ENCODE measurements at places on chromosomes 13 and 19.
A peak's percentile ranks its signal among the peaks of the same experiment; 100 is the strongest.

DNA sequence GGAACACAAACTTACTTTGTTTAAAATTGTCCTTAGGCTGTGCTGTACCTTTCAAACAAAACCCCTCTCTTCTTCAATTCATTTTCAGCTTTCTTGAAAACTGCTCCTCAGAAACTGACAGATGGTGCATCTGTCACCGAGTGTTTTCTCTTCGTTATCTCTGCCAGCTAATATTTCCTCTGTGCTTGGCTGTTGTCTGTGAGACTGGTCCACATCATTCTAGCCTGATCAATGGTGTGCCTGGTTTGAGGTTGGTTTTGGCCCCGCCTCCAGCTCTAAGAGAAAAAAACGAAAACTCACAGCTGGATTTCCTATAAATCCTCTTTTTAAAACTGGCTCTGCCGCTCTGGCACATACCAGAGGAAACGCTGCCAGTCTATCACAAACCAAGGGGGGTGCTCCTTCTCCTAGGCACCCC is 79.7 kb downstream of the STARD13 start:
- DNase-seq, result no peak

DNA sequence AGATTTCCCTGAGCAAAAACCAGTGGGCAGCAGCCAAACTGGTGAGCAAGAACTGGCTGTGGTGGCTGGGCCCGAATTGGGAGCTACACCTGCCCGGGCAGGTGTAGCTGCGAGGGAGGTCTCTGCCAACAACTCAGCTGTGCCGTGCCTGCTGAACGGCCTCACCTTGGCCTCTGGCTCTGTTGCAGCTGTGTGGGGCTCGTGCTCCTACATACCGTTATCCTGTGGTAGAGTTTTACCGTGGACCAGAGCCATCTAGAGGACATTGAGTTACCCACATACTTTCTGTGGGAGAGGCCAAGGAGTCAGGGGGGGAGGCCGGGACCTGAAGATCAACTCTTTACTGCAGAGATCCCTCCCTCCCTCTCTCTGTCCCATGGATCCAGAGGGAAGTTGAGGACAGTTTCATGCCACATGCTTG is 113.2 kb downstream of the TM9SF2 start:
- no peak for DNase-seq

- no peak for DNase-seq
These were observed 28.7 kb downstream of the CYP4F2 start for GRCh38 chr19:15869109-15869555.

- DNase-seq, result peak; percentile 52
These were observed at the start of gene TMEM145 for GRCh38 chr19:42313096-42313839. TSS of gene TMEM145 (plus strand) at chr19:42313309. CDS start at chr19:42313377, 68 bp downstream.

DNA sequence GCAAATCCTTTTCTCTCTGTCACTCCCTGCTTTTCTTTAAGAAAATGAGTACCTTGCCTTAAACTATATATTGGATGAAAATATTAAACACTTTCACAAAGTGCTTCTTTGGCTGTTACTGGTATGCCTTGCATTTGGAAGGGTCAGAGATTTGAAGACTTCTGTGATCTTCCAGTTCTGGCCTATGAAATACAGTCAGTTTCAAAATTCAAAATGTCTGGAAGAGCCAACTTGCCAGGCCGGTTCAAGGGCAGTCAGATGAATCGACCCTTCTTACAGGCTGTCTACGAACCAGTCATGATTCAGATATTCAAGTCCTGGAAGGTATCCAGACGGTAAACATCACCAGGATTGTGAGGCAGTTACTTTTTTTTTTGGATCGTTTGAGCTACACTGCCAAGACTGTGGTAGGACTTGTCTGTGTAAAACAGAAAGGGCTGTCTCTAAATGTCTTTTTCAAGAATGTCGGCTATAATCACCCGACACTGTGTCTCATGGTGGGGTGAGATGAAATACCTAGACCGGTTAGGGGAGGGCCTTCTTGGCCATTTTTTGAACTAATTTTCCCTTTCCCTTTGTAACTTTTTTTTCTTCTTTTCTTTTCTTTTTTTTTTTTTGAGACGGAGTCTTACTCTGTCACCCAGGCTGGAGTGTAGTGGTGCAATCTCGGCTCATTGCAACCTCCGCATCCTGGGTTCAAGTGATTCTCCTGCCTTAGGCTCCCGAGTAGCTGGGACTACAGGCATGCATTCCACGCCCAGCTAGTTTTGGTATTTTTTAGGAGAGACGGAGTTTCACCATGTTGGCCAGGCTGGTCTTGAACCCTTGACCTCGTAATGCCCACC is 11.2 kb downstream of the ACTN4 start:
- no peak for DNase-seq

- no peak for DNase-seq
These were observed 38.0 kb downstream of the NFIX start for GRCh38 chr19:13033244-13033643.

DNA sequence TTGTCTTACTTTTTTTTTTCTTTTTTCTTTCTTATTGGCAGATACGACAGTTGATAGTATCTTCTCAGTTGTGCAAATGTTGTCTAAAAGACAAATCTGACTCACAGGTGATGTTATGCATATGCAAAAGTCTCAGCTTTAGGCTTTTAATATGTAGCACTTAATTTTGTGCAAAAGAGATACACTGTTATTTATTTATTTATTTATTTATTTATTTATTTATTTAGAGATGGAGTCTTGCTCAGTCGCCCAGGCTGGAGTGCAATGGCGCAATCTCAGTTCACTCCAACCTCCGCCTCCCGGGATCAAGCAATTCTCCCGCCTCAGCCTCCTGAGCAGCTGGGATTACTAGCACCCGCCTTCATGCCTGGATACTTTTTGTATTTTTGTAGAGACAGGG is 383.9 kb upstream of the PCDH9 start:
- no peak for DNase-seq

GRCh38 chr13:100330662-100331061 is 241.8 kb downstream of the PCCA start:
- no peak for DNase-seq

GRCh38 chr13:29319451-29319850 is 276.0 kb downstream of the SLC7A1 start:
- no peak for DNase-seq

GRCh38 chr19:40421993-40422747 is 3.6 kb downstream of the SERTAD1 start:
- DNase-seq, result no peak

DNA sequence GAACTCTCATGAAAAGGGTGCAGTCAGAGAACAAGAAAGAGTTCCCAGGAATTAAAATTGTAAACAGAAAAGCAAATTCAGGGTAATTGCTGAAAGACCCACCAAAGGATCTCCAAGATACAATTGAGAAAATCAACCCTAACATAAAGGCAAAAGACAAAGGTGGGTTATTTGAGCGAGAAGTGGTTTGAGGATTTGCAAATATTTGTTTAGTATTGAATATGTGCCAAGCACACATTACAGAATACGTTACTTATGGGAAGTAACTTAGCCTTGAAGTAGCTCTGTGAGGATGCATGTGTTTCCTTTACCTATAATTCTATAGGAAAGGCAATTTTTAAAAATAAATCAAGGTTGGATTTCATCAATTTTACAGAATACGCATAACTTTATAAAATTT is 10.0 kb upstream of the CEACAM21 start:
- no peak for DNase-seq

GRCh38 chr19:21463449-21464105 is 41.8 kb upstream of the ZNF429 start:
- DNase-seq, result no peak

DNA sequence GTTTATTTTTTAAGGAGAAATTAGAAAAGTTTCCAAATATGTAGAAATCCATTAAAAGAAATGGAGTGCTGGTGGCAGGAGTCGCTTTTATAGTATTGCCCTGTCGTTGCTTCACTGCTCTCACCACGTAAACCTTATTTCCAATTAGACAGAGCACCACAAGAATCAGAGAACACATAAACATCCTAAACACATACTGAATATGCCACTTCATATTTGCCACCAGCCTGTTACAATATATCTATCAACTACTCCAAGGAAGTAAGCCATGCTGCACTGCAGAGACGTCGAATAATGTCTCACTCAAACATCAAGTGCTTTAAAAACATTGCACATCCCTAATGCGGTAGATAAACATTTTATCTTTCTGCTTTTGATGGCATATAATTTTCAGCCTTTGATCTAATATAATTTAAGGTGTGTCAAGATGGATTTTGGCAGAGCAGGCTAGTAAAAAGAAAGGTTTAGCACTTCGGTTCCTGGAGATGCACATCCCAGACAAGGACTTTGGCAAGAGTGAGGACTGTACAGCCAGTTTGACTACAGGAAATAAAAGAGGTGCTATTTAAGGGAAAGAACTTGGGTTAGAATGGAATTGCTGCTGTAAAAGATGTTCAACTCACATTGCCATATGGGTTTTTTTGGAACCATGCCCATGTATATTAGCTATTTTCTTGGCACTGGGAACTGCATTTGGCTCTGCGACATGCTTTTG is 932.3 kb downstream of the EFNB2 start:
- DNase-seq, result no peak

All from anterior cingulate cortex (tissue), 58 donors.